Amniotic stem cell (primary cell): ENCODE measurements at places on chromosomes 6 and 20.

DNA sequence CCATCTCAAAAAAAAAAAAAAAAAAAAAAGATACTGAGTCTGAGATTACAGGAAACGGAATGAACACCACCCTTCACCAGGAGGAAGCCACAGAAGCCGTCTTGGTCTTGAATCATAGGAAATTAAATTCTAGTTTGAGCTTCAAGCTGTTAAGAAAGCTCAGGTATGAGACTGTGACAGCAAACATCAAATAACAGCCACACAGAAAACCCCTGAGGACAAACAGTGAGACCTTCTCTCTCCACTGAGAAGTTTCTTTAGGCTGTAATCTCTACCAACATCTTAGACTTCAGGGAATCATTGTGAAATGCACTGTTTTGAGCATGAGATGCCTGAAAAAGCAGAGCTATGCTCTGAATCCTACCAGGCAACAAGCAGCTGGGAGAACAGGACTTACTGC, 30.8 kb downstream of the PDE10A start:
- no peak for DNase-seq

DNA sequence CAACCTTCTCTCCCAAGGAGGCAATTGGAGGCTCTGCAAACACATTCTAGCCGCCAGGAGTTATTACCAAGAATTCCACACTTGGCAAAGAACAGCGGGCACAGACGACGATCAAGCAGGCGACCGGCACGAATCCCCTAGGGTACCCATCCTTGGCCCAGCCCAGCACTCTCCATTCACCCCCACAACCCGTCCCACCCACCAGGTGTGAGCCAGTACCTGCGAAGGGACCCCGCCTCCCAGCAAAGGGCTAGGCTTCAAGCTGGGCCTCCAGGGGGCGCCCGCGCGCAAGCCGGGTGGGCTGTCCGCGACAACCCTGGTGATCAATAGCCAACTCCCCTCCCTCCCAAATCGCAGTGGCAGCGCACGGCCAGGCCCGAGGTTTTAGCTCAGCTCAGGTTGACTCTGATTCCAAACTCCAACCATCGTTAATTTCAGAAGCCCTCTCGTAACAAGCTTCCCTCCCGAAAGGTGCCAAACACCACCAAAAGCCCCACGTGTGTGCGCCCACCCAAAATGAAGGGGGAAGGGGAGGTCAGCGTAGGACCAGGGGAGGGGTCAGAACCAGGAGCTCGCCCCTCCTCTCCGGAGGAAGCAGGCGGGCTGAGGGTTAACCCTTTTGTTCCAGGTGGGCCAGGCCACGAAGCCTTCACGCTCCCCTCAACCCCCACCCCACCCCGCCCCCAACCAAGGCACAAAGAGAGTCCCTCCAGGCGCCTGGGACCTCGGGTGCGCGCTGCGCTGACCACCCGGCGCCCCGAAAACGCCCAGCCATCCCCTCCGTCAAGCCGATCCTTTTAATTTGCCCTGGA, 2.1 kb downstream of the SALL4 start:
- no peak for DNase-seq

- no peak for DNase-seq
These were observed 239.3 kb upstream of the ID4 start for GRCh38 chr6:19597809-19598320.

DNA sequence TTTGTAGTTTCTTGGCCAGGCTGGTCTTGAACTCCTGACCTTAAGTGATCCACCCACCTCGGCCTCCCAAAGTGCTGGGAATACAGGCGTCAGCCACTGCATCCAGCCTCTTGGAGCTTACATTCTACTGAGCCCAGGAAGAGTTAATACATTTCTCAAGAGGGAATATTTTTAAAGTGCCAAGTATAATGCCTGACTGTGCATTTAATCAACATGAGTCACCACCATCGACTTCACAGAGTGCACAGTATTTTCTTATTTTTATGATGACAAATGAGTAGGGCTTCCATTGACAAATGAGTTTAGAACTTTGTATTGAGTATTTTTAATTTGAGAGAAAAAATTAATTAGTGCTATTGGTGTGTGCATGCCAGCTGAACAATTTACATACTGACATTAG, 72.2 kb downstream of the SASH1 start:
- peak; percentile 38 for DNase-seq

DNA sequence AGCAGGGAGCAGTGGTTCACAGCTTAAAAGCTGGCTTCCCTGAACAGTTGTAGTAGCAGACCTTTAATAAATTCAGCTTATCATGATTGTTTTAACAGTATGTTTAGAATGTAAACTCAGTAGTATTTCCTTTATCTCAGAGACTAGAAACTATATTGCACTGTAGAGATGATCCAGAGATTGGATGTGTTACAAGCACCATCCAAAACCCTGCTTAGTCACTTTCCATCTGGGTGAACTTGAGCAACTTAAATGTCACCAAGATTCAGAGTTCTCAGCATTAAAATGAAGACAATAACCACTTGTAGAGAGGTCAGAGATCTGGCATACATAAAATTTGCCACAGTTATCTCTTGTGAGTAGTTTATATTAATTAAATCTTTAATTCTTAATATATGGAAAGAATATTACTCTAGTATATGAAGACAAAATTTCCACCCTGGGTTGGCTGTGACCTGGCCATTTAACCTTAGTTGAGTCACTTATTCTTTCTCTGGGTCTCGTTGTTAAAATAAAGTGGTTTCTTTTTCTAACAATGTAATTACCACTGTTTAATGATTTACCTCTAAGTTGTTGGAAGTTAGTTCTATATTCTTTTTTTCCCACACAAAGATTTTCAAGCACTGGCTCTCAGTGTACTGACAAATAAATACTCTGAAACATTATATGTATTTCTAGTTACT, 239.2 kb upstream of the FKBP1C start:
- DNase-seq = no peak

DNA sequence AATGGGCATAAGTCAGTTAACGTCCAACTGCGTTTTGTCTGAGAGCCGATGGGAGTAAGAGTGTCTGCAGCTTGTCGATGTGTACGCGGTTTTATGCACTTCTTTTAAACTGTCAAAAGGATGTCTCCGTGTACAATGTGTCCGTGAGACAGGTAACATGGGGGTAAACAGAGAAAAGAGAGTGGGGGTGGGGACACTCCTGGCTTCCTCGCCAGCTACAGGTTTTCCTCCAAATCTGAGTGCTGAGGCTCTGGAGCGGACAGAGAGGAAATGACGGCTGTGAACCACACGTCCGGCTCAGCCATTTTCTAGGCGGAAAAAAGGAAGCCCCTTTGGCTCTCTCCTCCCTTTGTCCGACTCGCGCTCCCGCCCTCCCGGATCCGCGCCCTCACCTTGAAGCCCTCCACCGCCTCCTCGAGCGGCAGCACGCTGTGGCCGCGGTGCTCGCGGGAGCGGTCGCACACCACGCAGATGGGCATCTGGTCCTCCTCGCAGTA, 916 bp downstream of the TRIM27 start:
- DNase-seq = no peak

DNA sequence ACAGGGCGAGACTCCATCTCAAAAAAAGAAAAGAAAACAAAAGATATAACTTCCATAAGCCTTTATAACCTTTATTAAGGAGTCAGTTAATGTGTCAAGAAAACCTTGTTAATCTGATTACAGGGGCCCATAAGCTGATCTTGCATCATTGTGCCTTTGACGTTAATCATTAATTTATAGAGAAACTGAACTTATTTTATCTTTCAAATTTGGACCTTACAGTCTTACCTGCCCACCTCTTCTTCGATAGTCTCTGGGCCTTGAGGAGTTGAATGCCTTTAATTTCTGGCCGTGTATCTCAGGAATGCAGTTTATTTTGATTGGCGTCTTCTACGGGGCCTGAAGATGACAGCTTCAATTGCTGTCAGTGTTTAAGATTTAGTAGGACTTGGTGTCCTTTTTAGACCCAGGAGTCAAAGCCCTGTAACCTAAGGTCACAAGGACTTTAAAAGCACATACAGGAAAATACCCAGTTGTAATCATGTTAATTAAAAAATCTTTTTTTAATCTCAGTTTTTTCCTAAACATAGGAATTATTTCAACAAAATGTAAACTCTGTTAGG, 5.8 kb downstream of the ACOT13 start:
- DNase-seq = no peak

GRCh38 chr6:2764610-2765165, 505 bp upstream of the WRNIP1 start:
- peak; percentile 79 for DNase-seq

GRCh38 chr6:74631564-74631963, 574.3 kb downstream of the COL12A1 start:
- no peak for DNase-seq

DNA sequence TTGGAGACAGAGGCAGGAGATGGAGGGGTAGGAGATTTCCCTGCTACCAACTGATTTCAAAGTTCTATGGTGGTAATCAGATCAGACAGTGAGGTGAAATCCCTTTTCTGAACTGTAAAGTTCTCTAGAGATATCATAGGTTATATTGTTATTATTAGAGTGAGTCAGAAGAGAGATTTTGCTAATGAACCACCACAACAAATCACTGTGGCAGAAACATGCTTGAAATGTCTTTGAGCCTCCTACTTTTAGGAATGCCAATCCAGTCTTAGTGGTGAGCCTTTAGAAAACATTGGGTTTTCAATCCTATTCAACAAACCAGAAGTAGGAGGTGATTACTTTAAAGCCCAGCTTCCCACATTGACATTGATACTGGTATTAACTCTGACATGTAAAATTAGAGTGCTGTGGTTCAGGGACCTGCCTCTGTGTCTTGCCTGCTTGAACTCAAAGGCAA, 136.7 kb upstream of the CNR1 start:
- DNase-seq = no peak

GRCh38 chr20:46433051-46433450, 26.6 kb upstream of the ELMO2 start:
- DNase-seq = no peak

GRCh38 chr6:150349546-150349945, 19.3 kb upstream of the IYD start:
- DNase-seq = no peak

DNA sequence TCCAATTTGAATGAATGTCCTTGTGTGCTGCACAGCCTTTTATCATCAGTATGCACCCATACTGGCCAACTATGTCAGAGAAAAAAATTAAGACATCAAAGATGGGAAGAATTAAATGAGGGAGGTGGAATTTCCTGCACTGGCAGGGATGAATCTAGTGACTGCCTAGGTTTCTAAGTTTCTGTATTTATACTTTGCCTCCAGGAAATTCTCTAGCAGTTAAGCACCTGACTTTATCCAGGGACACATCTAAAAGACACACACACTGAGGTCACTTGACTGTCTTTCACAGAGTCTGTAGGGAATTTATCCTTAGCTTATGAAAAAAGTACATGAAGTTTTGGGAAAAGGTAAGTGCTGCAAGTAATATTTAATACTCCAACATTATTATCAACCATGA, 636.5 kb upstream of the PTCHD4 start:
- no peak for DNase-seq

DNA sequence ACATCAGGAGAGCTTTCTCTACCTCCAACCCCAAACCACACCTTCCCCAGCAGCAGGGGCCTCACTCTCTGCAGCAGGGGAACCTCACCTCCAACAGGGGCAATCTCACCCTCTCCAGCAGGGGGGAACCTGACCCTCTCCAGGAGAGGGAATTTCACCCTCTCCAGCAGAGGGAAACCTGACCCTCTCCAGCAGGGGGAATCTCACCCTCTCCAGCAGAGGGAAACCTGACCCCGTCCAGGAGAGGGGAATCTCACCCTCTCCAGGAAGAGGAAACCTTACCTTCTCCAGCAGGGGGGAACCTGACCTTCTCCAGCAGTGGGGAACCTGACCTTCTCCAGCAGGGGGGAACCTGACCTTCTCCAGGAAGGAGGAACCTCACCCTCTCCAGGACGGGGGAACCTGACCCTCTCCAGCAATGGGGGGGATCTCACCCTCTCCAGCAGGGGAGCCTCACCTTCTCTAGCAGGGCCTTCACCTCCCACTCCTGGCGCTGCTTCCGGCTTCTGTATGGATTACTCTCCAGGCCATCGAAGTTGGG, 3.1 kb downstream of the B3GALT4 start:
- no peak for DNase-seq

DNA sequence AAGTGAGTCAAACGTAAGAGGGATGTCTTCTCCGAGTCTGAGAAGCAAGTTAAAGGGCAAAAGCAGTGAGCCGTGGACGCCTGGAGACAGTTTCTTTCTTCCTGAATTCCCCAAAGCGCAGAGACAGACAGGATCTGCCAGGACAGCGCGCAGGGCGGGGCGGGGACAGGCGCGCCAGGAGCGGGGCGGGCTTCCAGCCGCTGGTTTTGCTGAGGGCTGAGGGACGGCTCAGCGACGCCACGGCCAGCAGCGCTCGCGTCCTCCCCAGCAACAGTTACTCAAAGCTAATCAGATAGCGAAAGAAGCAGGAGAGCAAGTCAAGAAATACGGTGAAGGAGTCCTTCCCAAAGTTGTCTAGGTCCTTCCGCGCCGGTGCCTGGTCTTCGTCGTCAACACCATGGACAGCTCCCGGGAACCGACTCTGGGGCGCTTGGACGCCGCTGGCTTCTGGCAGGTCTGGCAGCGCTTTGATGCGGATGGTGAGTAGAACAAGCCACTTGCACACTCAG, at the start of gene SCGN:
Gene SCGN, plus strand, starts transcription at position 209 of the 509 bp plus-strand sequence. Its CDS starts 189 bp downstream, at position 398.
- no peak for DNase-seq

- DNase-seq = no peak
These were observed 482.9 kb upstream of the MAN1A1 start for GRCh38 chr6:119832411-119832810.

GRCh38 chr20:60038400-60039008, 80.3 kb downstream of the CDH26 start:
- no peak for DNase-seq

GRCh38 chr6:28254121-28254519, 2.1 kb upstream of the ZKSCAN4 start:
- DNase-seq = no peak

DNA sequence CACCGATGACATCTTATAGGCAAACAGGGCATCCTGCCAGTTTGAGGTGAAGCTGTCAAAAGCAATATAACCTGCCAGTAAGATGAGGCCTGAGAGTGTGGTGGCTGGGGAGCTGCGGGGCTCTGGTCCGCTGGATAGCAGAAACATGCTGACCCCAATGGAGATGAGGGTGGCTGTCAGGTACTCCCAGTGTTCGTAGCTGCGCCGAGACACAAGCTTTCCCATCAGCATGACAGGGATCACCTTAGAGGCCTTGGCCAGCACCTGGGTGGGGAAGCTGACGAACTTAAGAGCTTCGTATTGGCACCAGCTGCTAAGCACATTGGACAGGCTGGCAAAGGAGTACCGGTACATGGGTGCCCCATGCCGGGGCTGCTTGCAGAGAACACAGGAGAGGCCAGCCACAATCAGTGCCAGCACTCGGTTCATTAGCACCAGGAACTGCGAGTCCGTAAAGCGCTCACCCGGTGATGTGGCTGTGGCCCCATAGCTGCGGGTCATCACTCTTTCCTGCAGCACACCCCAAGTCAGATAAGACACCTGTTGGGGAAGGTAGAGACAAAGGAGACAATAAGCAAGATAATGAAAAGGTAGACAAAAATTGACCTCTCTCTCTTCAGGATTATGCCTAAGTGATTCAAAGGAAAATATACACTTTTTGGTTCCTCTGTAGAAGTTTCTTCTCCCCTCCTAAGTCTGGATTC, 2.1 kb downstream of the SLC35B2 start:
- DNase-seq = no peak
